Peyer's patch (tissue), 4 donors: ENCODE measurements at places on chromosomes 7 and 10. TPM values are rescaled to one million over a fixed set of nuclear protein-coding genes. Genes with fewer than 3 reads are reported as not detected.

Gene KIF11
- 5.0 TPM for total RNA-seq

DNA sequence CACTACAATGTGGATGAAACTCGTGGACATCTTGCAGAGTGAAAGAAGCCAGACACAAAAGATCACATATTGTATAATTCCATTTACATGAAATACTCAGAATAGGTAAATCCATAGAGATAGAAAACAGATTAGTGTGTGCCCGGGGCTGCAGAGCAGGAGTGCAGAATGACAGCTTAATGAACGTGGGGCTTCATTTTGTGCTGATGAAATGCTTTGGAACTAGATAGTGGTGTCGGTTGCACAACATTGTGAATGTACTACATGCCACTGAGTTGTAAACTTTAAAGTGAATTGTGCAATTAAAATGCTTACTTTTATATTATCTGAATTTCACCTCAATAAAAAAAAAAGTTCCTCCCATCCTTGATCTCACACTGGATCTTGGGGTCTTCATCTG is 31.8 kb upstream of the CARD11 start:
- no peak for DNase-seq

- DNase-seq = no peak
Measured at GRCh38 chr10:61399406-61399805, 53.8 kb downstream of the TMEM26 start.

DNA sequence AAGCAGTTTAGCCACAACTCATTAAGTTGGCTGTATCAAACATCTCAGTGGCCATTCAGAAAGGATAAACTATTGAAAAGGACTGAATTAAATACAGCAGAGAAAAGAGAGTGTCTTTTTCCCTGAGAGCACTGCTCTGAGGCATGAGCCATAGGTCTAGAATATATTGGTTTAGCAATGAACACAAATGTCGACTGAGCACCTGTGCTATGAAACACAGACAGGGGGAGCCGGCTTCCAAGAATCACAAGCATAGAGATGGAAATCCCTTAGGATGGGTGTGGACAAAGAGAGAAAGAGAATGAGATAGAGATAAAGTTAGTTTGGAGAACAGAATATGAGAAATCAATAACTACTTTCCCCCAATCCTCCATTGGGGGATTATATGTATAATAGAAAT is 54.8 kb downstream of the DGKI start:
- DNase-seq = no peak

GRCh38 chr7:24717247-24717622 is 40.0 kb downstream of the GSDME start:
- no peak for DNase-seq

DNA sequence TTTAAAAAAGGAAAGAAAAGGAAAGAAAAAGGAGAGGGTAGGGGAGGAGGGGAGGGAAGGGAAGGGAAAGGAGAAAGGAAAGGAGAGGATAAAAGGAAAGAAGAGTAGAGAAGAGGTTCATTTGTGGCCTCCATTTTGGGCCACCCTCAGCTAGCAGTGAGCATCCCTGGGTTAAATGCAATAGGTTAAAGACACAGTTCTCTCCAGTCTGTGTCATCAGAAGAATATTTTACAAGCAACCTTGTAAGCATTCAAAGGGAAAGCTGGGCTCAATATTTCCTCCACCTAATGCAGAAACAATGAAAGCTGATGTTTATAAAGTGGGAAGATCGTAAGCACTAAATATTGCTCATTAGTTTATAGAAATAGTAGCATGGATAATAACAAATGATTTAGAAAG is 219.1 kb upstream of the PITRM1 start:
- DNase-seq = no peak

GRCh38 chr7:26690135-26690805 is 174.1 kb downstream of the SKAP2 start:
- no peak for DNase-seq

Gene SPDYE8
- total RNA-seq = not detected

- DNase-seq = no peak
Measured at GRCh38 chr7:93476491-93477344, 97.8 kb downstream of the CALCR start.

DNA sequence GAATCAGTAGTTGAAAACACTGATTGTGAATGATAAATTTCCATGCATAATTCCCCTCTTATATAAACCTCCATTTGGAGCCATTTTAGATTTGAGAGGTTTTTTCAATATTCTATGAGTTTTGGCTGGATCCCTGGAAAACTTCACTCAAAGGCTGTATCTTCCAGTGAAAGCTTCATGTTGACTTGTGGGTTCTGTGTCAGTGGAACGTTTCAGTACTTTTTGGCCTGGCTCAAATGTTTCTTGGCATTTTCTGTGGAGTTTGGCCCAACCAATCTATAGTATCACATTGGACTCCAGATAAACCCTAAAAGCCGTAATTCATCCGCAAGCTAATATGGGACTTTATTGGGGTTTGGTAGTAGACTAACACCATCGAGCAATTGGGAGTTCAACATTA is 172.6 kb upstream of the PRPS1L1 start:
- DNase-seq = no peak

DNA sequence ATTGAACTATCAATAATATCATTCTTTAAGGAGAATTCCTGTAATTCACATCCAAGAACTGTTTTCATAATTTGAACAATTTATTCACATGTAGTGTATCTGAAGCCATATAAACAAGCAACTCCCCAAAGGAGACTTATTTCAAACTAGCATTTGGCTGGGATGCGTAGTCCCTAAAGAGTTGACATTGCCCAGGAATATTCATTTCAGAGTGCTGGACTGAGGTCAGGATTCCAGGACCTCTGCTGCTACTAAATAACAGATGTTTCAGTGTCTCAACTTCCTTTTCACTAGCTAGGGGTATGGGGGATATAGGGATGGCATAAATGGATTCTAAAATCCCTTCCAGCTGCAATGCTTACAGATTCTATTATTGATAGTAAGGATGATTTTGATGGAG is 177.0 kb downstream of the TSPAN12 start:
- DNase-seq = no peak

- DNase-seq = no peak
Measured at GRCh38 chr10:76310588-76311080, 879.2 kb downstream of the LRMDA start.

- DNase-seq = no peak
Measured at GRCh38 chr7:29311314-29311713, 116.7 kb downstream of the CHN2 start.
